ENCODE measurements at places on chromosomes 4 and X.

GRCh38 chr4:88204882-88205281 lies 46.4 kb upstream of the ABCG2 start:
- no peak for DNase-seq

- no peak for DNase-seq
Observed at GRCh38 chrX:150902434-150903109, 4.1 kb upstream of the CD99L2 start.

DNA sequence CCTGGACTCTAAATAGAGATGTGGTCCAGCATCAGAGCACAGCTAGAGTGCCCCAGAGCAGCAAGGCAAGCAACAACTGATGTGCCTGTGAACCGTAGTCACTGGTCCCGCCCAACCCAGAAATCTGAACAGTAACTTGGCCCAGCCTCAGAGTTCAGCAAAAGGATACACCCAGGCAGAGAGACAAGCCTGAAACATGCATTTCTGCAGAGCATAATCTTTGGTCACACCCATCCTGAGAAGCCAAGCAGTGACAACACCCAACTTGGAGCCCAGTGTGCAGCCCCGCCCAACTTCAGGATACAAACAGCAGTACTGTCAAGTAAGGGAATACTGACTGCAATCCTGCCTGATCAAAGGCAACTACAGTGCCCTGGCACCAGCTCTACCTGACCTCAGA lies 78.9 kb downstream of the CCDC160 start:
- no peak for DNase-seq

- DNase-seq = peak; percentile 4
Observed at GRCh38 chr4:26609391-26609790, 25.5 kb downstream of the TBC1D19 start.

DNA sequence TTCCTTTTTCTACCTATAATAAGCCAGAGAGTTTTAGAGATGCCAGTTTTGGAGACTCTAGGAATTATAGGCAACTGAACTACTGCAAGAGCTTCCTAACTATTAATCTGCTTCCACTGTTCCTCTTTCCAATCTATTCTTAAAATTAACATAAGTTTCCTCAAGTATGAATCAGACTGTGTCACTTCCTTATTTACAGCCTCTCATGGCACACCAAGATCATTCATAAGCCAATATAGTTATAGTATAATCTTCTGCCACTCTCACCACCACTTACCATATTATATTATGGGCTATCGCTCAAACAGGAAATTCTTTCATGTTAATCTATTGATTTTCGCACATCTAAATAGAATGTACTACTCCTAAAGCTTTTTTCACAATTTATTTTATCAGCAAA lies 383.5 kb downstream of the STPG2 start:
- no peak for DNase-seq

DNA sequence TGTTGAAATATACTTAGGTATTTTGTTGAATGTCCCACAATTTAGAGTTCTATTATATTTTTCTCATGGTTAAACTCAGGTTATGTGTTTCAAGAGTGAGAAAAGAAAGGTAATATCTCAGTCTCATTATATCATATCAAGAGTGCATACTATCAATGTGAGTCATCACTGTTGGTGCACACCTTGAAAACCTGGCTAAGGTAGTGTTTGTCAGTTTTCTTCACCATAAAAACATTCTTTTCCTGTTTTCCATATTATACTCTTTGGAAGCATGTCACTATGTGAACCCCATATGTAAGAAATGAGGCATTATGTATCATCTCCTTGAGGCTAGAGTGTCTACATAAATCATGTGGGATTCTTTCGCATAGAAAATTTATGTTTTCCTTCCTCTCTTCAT lies 307.6 kb upstream of the CTSO start:
- no peak for DNase-seq

DNA sequence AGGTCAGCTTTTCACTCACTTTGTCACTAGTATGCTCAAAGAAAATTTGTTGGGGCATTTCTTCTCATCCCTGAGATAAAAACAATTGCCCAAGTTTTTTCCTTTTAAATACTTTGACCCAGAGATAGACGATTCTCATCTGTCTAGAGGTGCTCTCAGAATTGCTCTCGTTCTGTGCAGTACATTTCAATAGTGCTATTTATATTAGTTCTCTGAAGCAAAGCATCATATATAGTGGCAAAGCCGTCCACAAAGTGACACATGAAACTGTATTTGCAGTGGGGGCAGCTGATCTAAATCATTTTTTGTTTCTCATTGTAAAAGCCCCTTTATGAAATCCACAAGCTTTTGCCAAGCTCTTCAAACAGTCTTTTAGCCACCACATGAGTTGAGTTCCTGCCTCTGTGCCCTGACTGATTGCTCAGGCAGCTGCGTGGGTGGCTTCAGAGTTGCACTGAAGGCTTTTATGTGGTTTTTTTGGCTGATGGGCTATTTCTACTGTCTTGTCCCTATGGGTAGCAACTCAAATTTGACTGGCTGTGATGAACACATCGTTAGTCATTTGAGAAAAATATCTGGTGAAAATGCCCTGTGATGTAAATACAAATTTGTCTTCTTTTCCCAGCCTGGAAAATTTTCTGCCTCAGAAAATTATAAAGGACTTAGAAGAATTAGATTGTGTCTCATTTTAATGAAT lies 119.1 kb upstream of the OTUD4 start:
- peak; percentile 46 for DNase-seq

DNA sequence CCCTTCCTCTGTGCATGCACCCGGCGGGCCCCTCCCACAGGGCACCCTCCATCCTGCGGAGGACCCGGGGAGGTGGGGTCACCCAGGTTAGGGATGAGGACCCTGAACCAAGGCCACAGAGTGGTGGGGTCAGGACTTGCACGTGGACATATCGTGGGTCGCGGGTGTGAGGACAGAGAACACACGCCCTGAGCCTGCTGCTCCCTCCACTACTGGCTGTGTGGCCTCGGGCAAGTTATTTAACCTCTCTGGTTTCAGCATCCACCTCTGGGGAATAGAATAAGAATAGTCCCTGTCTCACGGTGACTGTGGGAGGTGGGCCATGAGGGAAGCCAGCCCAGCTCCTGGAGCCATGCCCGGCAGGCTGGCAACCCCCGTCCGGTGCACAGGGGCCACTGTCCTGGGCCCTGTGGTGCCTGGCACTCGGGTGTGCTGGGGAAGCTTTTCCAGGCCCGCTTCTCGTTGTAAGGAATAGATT lies 5.1 kb downstream of the PSAPL1 start:
- no peak for DNase-seq

Data from inflammatory macrophage (primary cell).